NCI-H446 (cell line): ENCODE measurements at places on chromosomes 13 and 19.

DNA sequence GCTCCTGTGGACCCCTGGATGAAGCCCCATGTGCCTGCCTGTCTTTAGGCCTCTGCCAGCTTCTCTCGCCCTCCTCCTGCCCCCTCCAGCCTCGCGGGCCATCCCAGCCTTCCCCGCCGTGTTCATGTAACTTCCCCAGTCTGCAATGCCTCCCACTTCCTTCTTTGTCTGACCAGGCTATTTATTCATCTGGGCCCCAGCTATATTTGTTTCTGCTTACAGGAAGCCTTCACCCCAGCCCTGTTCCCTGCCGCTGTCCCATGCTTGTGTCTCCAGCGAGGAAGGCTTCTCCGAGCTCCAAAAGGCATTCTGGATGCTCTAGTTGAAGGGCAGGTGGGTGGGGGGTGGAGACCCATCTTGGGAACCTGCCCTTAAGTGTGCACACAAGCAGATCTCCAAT is 7.9 kb upstream of the C3 start:
- no peak for DNase-seq

DNA sequence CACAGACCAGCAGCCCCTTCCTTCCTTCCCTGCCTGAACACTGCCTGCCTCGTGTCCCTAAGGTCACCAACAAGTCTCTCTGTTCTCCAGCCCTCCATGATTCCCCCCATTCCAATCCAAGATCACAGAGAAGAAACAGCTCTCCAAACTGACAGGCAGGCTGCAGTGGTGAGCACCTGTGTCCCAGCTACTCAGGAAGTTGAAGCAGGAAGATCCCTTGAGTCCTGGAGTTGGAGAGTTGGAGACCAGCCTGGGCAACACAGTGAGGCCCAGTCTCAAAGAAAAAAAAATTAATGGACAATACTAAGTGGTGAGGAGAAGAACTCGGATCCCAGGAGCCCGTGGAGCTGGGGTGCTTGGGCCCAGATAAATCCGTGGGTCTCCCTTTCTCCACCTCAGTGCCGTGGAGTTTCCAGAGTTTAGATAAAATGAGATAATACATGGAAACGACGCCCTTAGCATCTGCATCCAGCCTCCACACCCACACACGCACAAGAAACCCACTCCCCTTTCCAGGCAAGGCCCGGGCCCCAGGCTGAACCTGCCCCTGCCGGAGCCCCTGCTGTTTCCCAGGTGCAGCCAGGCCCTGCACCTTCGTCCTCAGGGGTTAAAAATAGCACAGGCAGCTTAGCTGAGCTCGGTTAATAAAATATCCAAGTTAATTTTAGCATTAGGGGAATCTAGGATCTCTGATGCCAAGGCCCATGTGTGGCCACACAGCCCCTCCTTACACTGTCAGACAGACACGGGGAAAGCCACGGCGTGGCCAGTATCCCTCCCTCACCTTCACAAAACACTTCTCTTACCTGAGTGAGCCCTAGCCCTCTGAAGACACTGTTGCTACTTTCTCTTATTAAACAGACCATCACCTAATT is 4.7 kb downstream of the RASA3 start:
- DNase-seq: no peak

DNA sequence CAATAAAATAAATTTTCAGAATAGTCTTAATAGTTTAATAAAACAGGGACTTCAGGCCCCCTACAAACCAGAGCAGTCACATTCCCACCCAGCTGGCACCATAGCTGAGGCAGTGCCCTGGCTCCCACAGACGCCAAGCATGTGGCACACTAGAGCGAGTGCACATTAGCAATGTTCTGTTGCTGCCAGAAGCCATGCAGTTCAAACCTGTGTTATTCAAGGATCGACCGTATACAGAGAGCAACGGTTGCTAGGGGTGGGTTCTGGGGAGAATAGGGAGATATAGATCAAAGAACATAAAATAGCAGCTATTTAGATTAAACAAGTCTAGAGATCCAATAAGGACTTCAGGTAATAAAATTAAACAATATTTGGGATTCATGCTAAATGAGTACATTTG is 419.3 kb upstream of the KLHL1 start:
- peak; percentile 60 for DNase-seq

DNA sequence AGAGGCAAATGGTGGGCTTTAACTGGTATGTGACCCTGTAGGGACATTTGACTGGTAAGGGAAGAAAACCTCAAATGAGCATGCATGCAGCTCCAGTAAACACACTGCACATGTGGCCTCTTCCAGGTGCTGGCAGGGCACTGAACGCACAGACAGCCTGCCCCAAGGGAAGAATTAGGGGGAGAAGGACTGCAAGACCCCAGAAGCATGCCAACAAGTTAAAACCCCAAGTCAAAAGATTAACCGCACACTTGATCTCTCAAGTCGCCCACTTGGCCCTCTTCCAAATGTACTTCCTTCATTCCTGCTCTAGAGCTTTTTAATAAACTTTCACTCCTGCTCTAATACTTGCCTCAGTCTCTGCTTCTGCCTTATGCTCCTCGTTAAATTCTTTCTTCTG is 46.9 kb upstream of the SLITRK1 start:
- DNase-seq: no peak

GRCh38 chr19:34686455-34686854 is 9.0 kb downstream of the ZNF302 start:
- DNase-seq: no peak

GRCh38 chr19:55118401-55118991 is 1.1 kb upstream of the PPP1R12C start:
- no peak for DNase-seq

DNA sequence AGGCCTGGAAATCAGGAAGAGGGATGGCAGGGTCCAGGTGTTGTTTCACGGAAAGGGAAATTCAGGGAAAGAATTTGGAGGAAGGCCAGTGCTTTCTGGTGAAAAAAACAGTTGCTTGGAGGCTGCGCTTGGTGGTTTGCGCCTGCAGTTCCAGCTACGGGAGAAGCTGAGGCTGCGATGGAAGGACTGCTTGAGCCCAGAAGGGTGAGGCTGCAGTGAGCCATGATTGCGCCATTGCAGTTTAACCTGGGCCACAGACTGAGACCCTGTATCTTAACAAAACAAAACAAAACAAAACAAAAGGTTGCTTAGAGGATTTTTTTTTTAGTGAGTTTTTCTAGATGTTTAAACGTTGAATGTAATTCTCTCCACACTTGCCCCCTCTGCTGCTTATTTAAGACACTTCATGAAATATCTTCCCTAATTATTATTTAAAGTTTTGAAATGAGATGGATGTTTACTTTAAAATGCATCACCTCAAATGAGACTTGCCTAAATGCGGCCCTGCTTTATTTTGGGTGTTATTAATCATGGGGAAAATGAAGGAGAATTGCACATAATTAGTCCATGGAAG is 75.4 kb upstream of the TRPC4 start:
- no peak for DNase-seq

GRCh38 chr13:85254641-85255040 is 544.6 kb downstream of the SLITRK6 start:
- DNase-seq: no peak

DNA sequence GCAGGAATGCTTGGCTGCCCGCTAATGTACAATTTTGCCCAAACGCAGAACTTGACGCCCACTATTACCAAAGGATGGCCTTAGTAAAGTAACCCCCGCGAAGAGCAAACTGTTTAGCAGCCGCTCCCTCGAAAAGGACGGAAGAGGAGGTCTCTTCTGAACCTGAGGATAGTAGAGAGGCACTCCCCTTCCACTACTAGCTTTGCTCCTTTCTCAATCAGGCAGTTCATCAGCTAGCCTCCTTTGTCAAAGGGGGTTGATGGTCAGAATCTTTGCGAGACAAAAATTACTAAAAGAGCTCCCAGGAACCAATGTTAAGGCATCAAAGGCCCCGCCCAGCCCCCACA is 534 bp downstream of the CAB39L start:
- peak; percentile 1 for DNase-seq

DNA sequence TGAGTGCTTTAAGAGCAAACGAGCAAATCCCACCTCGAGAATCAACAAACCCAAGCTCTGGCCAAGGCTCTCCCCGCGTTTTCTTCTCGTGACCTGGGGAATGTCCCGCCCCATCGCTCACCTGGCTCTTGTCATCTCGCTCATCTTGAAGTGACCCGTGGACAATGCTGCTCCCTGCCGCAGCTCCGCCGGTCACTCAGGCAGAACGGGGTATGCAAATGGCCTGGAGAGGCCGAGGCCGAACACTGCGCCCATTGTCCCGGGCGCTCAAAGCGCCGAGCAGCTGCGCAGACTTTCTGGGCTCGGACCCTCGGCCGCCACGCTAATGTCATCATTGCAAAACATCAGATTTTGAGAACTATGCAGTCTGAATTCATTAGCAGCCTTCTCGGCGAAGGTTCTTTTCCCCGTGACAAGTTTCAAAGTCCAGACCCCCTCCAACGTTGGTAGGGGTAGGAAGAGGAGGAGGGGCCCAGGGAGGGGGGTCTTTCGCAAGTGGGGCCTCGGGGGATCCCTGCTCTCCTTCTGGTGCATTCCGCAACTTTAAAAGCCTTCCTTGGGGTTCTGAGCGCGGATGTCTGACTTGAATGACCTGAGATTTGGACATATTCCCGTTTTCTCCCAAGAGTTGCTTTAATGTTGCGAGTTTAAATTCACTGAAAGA is 39.7 kb downstream of the SOX1 start:
- DNase-seq: no peak

GRCh38 chr19:38710928-38711725 is 33.1 kb downstream of the CAPN12 start:
- DNase-seq: no peak

GRCh38 chr13:43473437-43473836 is 313.3 kb downstream of the ENOX1 start:
- DNase-seq: peak; percentile 12

DNA sequence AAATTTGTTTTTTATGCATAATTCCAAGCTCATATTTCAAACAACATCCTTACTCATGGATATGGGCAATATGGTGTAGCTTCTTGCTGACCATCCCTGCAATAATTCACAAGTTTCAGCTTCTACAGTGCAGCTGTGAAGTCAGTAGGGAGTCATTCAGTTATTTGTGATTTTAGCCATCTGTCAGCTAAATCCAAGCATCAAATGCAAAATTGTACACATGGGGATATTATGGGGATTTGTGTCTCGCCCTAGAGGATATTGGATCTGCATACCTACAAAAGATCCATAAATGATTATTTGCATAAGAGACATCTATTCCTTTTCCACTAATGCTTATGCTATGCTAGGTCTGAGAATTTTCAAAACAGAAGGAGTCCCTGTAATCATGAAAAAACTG is 217.9 kb upstream of the SLITRK5 start:
- peak; percentile 2 for DNase-seq

- no peak for DNase-seq
Measured at GRCh38 chr13:45162194-45162593, 38.7 kb downstream of the KCTD4 start.

DNA sequence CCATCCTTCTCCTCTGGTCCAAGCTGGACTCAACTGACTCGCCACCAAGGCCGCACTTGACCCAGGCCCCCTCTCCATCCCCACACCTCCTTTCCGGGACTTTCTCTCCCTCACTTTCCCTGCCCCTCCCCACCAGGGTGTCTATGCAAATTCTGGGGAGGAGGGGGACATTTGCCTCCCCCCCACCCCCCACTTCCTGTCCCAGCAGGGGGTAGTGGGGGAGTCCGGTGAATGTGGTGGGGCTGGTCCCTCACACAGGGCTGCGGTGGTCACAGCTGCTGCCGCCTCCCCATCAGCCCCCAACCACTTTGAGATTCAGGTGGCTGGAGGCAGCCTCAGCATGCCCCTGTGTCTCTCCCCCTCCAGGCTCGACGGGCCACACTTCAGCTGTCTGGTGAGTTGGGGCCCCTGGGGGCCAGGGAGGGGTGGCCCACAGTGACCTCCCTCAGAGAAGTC is 870 bp downstream of the SPIB start:
- no peak for DNase-seq

DNA sequence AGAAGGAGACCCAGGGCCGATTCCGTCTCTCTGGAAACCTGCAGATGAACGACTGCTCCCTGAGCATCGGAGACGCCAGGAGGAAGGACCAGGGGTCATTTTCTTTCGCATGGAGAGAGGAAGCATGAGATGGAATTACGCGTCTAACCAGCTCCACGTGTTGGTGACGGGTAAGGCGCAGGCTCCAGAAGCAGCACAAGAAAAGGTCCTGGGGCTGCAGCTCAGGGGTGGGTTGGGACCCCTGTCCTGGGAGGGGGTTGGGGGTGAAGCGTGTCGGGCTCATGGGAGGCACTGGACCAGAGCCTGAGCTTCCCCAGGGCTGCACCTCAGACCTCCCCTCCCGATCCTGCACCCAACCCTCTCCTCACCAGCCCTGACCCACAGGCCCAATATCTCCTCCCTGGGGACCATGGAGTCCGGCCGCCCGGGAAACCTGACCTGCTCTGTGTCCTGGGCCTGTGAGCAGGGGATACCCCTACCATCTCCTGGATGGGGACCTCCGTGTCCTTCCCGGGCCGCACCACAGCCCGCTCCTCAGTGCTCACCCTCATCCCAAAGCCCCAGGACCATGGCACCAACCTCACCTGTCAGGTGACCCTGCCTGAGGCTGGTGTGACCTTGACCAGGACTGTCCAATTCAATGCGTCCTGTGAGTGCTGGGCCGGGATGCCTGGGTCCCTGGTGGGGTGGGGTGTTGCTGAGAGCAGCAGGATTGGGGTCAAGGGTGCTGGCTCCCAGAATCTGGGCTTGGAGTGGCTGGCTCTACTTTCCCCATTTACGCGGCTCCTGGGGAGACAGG is 39.6 kb upstream of the CD33 start:
- no peak for DNase-seq

DNA sequence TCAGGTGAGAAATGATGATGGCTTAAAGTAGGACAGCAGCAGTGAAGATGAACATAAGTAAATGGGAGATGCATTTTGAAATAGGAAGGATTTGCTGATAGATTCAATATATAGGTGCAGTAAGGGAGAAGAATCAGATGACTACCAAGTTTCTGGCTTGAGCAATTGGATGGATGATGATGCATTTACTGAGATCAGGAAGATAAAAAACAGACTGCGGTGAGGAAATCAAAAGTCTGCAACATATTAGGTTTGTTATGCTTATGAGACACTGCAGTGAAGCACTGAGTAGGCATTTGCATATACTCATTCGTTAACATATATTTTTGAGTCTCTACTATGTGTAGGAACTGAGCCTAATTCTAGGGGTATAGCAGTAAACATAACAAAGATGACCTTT is 184.2 kb downstream of the LACC1 start:
- no peak for DNase-seq

GRCh38 chr13:95164830-95165229 is 136.4 kb downstream of the ABCC4 start:
- DNase-seq: no peak

- DNase-seq: no peak
Measured at GRCh38 chr13:71677124-71677523, 189.9 kb downstream of the DACH1 start.

GRCh38 chr19:2653710-2654707 is 48.5 kb downstream of the GNG7 start:
- DNase-seq: no peak

- DNase-seq: no peak
Measured at GRCh38 chr13:109651854-109652253, 134.5 kb downstream of the IRS2 start.

GRCh38 chr19:44894946-44895345 is 3.9 kb downstream of the TOMM40 start:
- DNase-seq: no peak

GRCh38 chr13:26475176-26476110 is 82.0 kb upstream of the WASF3 start:
- DNase-seq: no peak

GRCh38 chr19:41407271-41407670 is 9.7 kb downstream of the BCKDHA start:
- DNase-seq: no peak

- no peak for DNase-seq
Measured at GRCh38 chr19:53237114-53237777, 17.4 kb downstream of the ZNF677 start.
